GM23248 (cell line): ENCODE measurements at places on chromosomes 2 and 18.

DNA sequence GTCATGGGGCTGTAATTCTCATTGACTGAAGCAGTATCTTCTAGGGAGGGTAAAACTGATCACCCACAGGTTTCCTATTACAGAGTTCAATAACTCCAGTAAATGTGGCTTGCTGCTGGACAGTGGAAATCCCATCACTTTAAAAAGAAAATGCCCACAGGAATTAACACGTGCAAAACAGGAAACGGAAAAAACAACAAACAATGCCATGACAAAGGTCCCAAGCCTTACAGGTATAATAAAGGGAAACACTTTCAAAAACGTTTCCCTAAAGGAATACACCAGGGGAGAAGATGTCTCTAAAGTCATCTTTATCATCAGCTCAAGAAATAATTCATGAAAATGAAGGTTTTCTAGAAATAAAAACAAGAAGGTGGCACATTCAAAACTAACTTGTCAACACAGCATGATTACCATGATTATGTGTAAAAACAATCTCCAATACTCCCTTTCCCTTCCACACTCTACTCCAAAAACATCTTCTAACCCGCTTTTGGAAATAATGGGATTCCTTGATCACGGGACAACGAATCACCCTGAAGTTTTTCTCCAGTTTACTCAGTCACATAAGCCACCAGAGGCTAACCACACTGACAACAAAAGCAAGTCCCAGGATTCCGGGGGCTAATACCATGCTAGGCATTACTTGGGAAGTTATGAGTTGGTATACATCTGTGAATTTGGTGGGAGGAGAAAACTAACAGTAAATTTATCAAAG, 167.9 kb downstream of the TCF4 start:
- DNase-seq = peak; percentile 65

GRCh38 chr18:70142001-70142400, 63.5 kb downstream of the RTTN start:
- DNase-seq = no peak

- peak; percentile 57 for DNase-seq
Observed at GRCh38 chr18:50659091-50660003, 99.5 kb downstream of the MAPK4 start.

- peak; percentile 63 for DNase-seq
Observed at GRCh38 chr2:86622519-86623042, 1.1 kb downstream of the RNF103 start.

GRCh38 chr2:98571796-98572195, 36.5 kb downstream of the COA5 start:
- DNase-seq = no peak

DNA sequence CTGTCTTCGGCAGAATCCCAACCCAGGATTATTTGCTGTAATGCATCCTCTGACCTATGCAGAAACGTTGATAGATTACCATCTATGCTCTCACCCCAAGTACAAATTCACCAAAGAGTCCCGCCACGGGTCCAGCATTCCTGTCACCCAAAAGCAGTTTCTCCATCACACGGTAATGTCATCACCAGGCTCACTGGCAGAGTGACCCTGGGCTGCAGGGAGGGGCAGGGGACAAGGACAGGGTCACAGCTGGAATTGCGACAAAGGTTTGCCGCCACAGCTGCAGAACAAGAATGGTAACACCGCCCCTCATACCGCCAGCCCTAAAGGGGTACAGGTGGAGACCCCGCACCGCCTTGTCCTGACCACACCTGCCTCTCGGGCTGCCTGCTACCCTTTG, 40.8 kb upstream of the TMEM177 start:
- DNase-seq = no peak

- DNase-seq = no peak
Observed at GRCh38 chr2:169365029-169365480, 2.7 kb upstream of the LRP2 start.

DNA sequence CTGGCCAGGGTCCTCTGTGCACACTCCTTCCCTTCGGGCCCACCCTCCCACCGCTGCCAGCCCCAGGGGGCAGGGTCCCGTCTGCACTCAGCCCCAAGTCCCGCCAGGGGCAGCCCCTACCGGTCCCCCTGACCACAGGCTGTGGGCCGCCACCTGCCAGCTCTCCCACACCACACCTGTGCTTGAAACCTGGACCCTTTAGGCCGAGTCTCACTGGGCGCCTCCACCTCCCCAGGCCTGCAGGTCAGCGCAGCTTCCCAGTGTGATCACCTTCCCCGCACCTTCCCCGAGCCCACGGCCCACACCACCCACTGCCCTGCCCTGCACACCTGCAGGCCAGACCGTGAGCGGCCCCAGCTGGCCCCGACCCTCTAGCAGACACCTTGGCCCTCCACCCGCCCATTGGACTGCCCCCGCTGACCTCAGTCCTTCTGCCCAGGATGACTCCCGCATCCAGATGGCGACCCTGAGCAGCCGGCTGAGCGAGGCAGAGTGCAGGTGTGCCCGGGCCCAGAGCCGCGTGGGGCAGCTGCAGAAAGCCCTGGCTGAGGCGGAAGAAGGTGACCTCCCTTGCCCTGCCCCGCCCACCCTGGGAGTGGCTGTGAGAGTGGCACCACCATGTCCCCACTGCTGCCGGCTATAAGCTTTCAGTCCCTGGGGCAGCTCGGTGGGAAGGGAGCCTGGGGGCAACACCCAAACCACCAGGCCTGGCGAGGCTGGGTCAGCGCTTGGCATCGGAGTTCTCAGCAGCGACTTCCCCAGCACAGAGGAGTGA, 31.3 kb upstream of the SNED1 start:
- no peak for DNase-seq

DNA sequence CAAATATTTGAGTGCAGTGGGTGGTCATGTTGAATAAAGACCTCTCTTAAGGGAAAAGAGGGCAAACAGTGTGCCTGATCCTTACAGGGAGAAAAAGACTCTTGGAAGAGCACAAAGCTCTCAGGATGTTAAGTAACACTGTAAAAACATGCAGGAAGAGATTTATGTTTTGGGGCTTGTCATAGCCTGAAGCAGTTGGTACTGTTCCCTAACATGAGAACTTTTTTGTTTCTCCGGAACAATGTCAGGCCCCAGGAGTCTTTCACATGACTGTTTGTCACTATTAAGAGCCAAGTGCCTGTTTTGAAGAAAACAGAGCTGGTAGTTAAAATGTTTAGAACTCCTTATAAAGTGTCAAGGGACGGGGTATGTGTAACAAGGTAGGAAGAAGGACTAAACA, 83.7 kb upstream of the B3GNT2 start:
- DNase-seq = peak; percentile 35

GRCh38 chr2:238690511-238690910, 157.4 kb upstream of the TWIST2 start:
- no peak for DNase-seq

- DNase-seq = no peak
Observed at GRCh38 chr2:10336283-10336682, 33.6 kb downstream of the HPCAL1 start.

DNA sequence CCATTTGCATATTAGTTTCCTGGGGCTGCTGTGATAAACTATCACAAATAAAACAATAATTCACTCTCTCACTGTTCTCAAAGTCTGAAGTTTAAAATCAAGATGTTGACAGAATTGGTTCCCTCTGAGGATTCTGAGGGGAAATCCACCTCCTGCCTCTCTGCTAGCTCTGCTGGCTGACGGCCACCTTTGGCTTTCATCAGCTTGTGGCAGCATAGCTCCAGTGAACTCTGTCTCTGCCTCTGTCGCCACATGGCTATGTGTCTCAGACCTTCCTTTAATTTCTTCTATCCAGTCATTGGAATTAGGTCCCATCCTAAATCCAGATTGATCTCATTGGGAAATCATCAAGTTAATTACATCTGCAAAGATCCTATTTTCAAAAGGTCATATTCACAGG, 38.9 kb upstream of the TRIM43 start:
- peak; percentile 49 for DNase-seq

GRCh38 chr2:206798000-206798399, 32.6 kb downstream of the FASTKD2 start:
- DNase-seq = no peak

DNA sequence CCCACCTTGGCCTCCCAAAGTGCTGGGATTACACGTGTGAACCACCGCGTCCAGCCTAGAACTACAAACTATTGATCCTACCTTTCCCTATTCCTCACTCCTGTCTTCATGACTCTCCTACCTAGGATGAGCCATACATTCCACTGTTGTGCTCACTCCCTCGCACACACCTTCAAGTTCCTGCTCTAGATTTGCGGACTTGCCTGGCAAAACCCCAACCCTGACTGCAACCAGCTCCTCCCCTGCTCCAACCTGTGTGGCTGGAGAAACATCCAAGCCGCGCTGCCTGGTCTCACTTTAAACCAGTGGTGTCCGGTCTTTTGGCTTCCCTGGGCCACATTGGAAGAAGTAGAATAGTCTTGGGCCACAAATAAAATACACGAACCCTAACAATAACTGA, 5.0 kb upstream of the DNPEP start:
- no peak for DNase-seq

DNA sequence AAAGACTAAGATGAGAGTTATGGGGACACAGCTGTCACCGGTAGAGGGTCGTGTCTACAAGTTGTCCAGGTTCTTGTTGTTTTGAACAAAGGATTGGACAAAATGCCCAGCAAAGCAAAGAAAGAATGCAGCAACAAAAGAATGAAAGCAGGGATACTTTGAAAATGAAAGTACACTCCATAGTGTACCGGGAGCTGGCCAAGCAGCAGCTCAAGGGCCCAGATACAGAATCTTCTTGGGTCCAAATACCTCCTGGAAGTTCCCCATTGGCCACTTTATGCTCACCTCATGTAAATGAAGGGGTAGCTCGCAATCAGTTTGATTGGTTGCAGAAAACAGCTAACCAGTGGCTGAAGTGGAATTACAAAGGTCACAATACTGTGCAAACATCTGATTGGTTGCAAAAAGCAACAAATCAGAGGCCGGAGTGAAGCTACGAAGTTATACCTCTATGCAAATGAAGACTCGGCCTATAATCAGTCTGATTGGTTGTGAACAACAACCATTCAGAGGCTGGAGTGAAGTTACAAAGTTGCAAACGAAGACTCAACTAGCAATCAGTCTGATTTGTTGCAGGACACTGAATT, 474.9 kb upstream of the TMEFF2 start:
- DNase-seq = no peak

- DNase-seq = no peak
Observed at GRCh38 chr2:171102802-171103201, 57.9 kb downstream of the TLK1 start.

DNA sequence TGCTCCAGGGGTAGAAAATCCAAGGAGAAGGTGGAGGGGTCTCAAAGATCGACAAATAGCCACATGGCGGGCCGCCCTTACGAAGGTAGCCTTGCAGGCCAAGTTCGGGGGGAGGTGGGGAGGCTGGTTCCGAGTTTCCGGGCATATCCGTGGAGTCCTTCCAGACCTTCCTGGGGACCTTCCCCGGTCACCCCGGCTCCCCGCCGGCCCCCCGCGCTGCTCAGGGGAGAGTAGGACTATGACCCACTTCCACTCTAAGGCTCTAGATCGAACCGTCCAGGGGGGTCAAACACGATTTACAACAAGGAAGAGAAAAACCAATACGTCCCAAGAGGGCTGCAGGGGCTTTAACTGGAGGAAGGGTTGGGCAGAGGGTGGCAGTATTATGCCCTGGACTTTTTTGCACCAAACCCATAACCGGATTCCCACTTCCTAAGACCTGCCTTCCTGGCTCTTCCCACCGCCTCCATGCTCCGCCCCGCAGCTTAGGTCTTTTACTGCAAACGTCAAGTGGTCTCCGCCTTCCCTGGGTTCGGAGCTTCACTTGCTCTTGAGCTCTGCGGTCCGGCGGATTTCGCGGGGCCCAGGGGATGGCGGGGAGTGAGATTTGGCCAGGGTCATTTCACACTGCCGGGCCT, 779 bp upstream of the LYPD6 start:
- DNase-seq = peak; percentile 73

- DNase-seq = no peak
Observed at GRCh38 chr2:152446213-152446612, 111.2 kb downstream of the FMNL2 start.

DNA sequence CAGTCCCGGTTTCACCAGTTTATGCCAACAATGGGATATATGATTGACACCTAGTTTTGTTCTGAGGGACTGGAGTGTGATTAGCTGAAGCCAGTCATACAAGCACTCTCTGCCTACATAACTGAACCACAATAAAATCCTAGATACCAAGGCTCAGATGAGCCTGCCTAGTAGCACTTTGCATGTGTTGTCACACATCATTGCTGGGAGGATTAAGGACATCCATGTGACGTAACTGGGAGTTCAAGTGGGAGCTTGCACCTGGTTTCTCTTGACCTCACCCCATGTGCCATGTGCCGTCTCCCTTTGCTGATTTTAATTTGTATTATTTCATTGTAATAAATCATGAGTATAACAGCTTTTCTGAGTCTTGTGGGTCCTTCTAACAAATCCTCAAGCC, 90.3 kb downstream of the TMEM163 start:
- no peak for DNase-seq

- DNase-seq = peak; percentile 15
Observed at GRCh38 chr2:202574541-202574940, 60.2 kb upstream of the FAM117B start.

DNA sequence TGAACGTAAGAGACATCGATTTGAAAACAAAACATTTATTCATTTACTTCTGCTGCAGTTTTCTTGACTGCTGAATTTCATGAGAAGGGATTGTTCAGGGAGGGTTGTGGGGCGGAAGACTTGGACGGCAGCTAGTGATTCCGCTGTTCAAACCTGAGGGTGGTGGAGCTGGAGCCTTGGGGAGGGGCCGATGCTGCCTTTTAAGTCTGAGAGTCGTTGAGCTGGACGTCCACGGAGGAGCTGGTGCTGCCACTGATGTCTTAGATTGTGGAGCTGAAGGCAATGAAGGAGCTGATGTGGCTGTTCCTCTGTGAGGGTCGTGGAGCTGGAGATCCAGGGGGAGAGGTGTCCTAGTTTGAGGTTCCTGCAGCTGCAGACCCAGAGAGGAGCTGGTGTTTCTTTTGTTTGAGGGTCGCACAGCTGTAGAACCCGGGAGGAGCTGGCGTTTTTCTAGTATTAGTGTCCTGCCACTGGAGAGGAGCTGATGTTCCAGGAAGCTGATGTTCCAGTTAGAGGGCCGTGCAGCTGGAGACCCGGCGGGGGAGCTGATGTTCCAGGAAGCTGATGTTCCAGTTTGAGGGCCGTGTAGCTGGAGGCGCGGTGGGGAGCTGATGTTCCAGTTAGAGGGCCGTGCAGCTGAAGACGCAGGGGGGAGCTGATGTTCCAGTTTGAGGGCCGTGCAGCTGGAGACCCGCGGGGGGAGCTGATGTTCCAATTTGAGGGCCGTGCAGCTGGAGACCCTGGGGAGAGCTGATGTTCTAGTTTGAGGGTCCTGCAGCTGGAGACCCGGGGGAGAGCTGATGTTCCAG, 150.9 kb downstream of the RTP5 start:
- DNase-seq = peak; percentile 52

- DNase-seq = peak; percentile 3
Observed at GRCh38 chr2:169275696-169276444, 86.5 kb downstream of the LRP2 start.

GRCh38 chr2:112144966-112145365, 6.8 kb downstream of the FBLN7 start:
- peak; percentile 75 for DNase-seq

DNA sequence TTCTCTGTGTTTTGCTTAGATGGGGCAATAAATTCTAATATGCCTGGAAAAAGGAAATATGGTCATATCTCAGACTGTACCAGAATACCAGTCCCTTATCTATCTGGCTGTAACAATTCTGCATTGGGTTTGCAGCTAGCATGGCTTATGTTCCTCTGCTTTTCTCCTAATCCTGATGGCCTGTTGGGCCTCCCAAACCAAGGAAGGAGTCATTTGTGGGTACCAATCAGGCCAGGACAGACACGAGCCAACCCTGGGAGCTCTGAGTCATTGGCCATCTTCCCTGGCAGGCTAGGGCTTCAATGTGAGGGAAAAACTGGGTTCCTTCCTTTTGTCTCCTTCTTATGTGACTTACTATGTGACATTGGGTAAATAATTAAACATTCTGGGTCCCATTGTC, 12.0 kb downstream of the SMARCAL1 start:
- peak; percentile 78 for DNase-seq
